ENCODE measurements at places on chromosomes 2 and 18.

- no peak for DNase-seq
Measured at GRCh38 chr2:174621323-174621722, 23.7 kb upstream of the WIPF1 start.

DNA sequence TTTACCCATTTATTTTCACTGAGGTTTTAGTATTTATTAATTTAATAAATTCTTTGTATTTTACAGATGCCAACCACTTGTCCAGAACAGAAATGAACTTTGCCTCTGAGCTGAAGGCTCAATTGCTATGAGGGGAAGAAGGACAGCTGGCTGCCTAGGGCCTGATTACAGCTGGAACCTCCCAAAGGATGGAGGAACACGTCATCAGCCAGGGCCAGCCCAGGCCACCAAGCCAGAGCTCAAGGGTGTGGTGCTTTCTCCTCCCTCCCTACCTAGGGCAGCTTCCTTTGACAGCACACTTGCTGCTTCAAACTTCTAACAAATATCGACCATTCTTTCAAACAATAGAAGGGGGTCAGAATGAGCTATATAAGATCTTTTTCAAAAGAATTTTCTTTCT is 19.7 kb upstream of the RIOK3 start:
- DNase-seq, result no peak

DNA sequence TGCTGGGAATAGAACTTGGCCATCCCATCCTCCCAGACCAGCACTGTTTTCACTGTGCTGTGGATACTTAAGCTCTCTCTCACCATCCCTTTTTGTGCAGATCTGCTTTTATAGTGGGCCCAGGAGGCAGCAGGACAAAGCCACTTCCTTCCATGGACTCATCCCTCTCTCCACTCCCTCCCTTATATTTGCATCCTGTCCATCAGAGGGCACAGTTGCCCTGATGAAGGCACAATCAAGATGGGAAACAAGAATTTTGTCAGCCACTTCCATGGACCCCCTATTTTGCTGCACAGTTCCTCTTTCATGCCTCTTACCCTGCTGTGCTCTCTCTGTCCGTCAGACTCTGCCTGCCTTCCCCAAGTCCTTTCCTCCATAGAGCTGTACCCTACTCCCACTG is 338.7 kb downstream of the HRH4 start:
- DNase-seq, result no peak

DNA sequence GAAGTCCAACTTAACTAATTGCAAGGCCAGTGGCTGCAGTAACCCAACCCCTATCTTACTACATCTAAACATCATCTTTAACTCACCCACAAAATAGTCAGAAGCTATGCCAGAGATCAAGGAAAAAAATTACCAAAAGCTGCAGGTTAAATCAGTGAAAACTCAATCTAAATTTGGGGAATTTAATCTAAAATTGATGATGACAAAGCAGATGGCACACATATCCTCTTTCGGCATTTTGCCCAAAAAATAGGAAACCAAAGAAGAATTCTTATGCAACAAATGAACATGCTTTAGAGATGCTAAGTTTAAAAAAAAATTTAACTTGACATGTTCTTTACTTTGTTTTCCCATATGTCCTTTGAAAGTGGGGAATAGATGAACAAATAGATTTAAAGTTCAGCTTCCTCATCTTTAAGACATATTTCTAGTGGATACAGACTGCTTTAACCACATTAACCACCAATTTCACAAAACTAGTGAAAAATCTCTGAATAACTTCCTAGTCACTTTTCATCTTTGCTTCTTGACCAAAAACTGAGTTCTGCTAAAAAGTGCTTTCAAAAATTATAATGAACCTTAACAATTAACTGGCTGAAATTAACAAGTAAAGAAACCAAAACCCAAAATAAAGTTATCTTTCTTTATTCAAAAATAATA is 74.3 kb upstream of the CCDC150 start:
- DNase-seq, result no peak

- no peak for DNase-seq
Measured at GRCh38 chr18:28075501-28075900, 101.4 kb downstream of the CDH2 start.

DNA sequence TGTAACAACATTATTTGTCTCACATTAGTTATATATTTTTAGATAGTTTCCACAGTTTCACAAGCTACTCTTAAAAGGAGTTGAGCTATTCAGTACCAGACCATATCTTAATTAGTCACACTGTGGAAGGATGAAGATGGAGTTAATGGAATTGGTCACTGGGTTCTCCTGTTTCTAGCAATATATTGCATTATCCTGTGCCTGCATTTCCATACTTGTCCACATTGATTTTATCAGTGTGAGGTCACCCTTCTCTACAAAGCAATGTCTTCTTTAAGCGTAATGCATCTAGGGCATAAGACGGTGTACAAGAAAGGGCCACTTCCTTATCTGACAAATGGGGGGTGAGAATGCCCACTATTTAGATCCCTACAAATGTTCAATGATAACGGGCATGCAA is 216.8 kb upstream of the TANK start:
- no peak for DNase-seq

DNA sequence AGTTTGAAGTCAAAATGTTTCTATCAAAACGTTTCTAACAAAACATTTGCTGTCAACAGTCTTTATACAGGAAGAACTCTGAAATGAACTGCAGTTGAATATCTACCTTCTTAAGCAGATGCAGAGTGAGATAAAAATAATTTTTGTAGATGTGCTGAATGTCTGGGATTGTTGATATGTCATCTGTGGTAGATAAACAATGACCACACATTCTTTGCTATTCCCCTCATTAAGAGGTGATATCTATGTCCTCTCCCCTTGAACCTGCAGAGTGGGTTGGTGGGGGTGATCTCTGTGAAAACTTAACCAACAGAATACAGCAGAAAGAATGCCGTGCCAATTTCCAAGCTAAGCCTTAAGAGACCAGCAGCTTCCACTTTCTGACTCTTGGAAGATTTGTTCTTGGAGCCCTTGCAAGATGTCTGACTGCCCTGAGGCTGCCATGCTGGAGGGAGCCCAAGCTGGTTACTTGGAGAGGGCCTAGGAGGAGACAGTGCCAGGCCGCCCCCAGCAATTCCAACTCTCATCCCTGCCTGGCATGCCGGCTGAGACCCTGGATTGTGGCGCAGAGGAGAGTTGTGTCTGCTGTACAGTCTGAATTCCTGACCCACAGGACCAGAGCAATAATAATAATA is 80.8 kb downstream of the COLEC12 start:
- DNase-seq, result no peak

GRCh38 chr2:134717286-134718022 is 1.3 kb downstream of the TMEM163 start:
- DNase-seq, result no peak

GRCh38 chr2:36492216-36492945 is 105.6 kb downstream of the FEZ2 start:
- no peak for DNase-seq

- DNase-seq, result no peak
Measured at GRCh38 chr18:36459203-36459602, 161.7 kb downstream of the FHOD3 start.

DNA sequence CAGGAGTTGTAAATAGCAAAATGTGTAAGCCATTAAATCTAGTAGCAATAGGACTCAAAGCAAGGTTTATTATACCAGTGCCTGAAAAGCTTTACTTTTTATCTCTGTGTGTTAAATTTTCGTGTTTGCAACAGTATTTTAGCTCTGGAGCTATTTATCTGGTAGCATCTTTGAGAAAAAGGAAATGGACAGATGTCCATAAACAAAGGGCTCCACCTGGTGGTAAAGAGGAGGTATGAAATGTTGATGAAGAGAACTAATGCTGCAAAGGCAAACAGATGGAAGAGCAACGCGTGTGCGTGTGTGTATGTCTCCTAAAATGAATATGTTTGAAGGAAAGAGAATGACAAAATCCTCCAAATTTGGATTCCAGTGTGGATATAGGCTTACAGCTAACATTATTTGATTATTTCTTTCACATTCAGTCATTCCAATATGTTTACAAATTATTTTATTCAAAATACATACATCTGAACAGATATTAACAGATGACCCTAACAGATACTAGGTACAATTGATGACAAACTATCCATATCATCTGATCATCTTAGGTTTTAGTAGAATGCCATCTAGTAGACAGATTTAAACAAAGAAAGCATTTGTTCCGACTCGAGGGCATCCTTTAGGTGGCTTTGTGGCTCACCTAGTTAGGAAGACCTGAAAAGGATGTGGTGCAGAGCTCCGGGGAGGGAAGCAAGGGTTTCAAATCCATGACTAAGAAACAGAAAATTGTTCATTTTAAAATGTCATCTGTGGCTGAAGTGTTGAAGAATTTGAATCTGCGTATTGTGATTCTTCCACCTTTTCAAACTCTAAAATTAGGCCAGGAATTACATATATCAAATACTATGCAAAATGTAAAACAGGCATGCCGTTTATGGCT is 383.3 kb downstream of the MTX2 start:
- no peak for DNase-seq

- DNase-seq, result no peak
Measured at GRCh38 chr2:101501443-101501842, 26.5 kb upstream of the RFX8 start.

- no peak for DNase-seq
Measured at GRCh38 chr18:13530879-13531387, 195.4 kb downstream of the FAM210A start.

DNA sequence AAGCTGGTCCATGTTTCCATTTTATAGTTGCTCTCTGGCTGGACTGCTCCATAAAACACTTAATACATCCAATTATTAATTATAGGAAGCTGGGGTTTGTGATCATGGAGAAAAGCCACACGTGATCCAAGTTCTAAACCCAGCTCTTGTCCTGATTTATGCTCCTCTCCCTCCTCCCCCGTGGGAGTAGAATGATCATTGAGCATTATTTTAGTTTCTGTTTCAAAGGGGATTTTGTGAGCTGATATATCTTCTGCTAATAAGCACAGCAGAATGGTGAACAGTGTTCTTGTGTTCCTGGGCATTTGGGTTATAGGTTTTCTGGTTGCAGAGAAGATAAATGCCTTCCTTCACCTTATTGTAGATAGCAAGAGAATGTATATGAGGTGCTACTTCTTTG is 135.7 kb upstream of the TMEM200C start:
- no peak for DNase-seq

DNA sequence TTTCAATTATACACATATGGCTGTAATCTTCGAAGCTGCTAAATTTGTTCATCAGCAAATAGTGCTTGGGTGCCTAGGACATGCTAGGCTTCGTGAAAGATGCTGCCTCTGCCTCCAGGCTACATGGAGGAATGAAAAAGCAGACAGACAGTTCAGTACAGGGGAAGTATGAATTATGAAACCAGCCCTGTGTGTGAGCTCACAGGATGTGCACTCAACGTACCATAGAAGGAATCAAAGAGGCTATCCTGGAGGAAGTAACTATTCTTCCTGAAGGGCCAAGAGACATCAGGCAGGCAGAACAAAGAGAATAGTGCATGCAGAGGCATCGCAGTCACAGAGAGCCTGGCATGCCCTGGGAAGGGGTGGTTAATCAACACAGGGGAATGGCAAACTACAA is 61.4 kb downstream of the DYM start:
- DNase-seq, result no peak

DNA sequence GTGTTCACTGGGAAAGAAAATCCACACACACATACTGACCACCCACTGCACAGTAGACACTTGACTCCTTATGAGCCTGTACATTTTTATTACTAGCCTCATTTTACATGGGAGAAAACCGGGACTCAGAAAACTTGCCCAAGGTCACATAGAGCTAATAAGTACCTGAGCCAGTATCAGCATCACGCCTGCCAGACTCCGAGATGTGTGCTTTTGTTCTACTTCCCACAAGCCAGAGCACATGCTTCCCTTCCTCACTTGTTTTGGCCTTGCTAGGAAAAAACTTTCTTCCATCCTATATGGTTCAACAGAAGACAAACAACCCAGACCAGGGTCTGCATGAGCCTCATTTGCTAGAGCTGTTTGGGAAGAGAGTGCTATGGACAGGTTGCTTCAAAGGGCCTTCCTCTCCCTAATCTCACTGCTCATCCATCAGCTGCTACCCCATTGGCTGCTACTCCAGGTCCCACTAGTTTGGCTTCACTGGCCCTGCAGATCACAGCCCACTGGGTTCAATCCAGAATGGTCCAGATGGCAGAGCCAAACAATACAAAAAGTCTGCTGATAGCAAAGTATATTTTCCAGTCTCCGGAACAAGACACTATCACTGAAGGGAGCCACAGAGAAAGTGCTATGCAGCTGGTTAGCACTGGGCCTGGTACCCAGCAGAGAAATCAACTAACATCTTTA is 63.9 kb downstream of the STK39 start:
- DNase-seq, result no peak

DNA sequence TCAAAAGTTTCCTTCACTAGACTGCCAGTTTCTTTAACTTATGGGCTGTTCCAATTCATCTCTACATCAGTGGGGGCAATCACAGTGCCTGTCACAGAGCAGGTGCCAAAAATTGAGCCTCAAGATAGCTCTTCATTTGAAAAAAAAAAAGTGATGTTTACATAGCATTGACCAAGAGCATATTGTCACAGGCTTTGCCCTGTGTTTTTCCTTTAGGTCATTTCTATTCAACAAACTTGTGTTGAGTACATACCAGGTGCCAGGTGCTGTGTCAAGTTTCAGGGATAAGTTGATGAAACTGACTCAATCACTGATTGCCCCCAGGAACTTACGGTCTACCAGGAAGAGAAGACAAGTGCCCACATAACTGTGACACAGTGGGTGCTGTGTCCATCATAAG is 22.2 kb upstream of the NT5C1B start:
- no peak for DNase-seq

DNA sequence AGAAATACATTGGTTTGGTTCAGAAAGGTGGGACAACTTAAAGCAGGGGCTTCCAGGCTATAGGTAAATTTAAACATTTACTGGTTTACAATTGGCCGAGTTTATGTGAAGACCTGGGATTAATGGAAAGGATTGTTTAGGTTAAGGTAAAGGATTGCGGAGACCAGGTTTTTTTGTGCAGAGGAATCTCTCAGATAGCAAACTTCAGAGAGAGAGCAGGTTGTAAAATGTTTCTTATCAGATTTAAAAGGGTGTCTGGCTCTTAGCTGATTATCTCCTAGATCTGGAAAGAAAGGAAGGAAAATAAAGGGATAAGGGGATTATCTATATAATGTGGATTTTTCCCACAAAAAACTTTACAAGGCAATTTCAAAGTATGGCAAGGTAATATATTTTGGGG is 101.3 kb downstream of the LCLAT1 start:
- DNase-seq, result no peak

DNA sequence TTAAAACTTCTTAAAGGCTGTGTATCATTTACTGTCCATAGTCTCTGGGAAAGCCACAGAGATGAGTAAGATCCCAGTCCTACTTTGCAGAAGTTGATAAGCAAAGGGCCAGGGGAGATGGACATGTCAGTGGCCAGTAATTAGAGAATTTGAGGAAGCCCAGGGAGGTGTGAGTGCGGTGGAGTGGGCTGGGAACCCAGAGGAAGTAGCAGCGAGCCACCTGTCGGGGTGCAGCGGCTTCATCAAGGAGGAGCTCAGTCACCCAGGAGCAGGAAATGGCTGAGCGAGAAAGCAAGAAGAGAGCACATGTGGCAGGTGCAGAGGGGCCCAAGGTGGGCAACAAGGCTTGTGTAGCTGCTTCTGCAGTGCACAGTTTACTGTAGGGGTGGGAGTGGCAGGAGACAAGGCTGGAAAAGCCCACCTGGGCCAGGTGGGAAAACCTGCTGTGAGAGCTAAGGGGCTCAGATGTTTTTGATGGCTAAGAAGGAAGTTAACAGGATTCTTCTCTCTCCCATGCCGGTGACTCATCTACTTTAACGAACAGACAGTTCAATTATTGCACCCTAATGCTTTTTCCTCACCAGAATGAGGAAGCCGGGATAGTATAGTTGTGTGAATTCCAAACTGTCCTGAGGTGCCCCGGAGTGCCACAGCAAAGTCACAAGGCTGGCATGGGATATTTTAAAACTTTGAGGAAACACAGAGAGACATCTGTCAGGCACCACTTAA is 34.8 kb upstream of the MGAT5 start:
- DNase-seq, result no peak

Measured in iPS DF 6.9 (cell line).